ENCODE measurements at places on chromosomes 12 and 14.

DNA sequence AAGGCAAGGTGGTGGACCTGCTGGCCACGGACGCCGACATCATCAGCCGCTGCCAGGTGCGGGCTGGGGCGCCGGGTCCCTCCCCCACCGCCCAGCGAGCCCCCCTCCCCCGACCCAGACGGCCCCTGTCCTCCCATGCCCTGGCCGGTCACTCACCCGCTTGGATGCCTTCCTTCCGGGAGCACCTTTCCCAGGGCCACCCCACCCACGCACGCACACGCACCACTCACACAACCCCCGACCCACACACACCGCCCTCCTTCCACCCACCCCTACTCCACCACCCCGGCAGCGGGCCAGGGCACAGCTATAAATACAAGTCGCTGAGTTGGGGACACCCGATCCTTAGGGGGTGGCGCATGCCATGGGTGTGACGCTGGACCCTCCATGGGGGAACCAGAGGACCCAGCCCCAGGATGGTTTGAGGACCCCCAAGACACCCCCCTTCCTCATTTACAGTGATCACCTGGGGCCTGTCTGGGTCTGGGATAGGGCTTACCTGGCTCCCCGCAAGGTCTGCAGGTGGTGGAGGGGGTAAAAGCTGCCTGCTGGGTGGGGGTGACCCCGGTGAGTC is 465 bp downstream of the ADSS1 start:
- peak; percentile 38 for DNase-seq

DNA sequence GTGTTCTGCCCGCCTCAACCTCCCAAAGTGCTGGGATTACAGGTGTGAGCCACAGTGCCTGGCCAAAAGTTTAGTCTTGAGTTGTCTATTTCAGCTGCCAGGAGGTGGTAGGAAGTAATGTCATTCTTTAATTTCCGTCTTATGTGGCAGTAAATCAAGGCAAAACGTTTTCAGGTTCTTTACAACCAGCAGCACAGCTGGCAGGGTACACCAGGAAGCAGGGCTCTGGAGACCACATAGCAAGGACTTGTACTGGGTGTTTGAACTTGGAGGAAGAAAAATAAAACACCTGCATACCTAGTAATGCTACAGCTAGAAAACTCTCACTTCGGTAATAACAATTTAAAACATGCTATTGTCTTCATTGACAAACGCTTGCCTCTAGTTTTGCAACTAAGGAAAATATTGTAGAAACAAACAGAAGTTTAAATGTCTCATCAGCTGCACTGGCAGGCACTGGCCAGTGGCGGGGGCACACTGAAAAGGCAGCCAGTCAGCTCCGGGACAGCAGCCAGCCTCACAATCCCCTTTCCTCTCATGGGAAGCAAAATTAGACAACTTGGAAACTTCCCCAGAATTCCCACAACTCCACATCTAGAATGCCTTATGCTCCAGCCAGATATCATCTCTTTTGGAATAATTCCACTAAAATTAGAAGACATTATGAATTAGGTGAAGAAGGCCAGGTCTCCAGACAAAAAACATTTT is 72.2 kb downstream of the CLIP1 start:
- no peak for DNase-seq

- no peak for DNase-seq
Measured at GRCh38 chr12:43349863-43350262, 202.1 kb downstream of the ADAMTS20 start.

DNA sequence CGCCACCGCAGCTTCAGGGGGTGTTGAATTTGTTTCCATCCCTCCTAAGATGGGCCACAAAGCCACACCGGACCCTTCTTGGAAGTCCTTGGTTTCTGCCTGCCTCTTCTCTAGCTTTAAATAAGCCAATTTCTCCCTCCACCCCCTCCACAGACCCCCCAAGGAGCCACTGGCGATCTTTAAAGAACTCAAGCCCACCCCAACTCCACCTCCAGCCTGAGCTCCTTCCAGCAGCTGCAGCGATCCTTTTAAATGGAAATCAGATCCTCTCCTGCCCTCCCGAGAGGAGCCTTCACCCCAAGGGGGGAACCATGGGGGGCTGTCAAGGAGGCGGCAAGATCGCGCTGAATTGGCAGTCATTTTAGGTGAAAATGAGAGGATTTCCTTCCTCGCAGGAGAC is 133.1 kb downstream of the NCOR2 start:
- no peak for DNase-seq

GRCh38 chr12:125210104-125210755 is 145.0 kb downstream of the AACS start:
- DNase-seq = no peak

GRCh38 chr12:111045941-111046340 is 125.6 kb upstream of the MYL2 start:
- no peak for DNase-seq

DNA sequence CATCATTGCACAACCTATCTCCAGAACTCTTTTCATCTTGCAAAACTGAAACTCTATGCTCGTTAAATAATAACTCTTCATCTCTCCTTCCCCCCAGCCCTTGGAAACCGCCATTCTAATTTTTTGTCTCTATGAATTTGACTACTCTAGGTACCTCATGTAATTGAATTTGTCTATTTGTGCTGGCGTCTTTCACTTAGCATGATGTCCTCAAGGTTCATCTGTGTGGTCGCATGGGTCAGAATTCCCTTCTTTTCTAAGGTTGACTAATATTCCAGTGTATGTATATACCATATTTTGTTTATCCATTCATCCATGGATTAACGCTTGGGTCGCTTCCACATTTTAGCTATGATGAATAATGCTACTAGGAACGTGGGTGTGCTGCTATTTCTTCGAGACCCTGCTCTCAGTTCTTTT is 80.1 kb downstream of the PLXNC1 start:
- DNase-seq = no peak

DNA sequence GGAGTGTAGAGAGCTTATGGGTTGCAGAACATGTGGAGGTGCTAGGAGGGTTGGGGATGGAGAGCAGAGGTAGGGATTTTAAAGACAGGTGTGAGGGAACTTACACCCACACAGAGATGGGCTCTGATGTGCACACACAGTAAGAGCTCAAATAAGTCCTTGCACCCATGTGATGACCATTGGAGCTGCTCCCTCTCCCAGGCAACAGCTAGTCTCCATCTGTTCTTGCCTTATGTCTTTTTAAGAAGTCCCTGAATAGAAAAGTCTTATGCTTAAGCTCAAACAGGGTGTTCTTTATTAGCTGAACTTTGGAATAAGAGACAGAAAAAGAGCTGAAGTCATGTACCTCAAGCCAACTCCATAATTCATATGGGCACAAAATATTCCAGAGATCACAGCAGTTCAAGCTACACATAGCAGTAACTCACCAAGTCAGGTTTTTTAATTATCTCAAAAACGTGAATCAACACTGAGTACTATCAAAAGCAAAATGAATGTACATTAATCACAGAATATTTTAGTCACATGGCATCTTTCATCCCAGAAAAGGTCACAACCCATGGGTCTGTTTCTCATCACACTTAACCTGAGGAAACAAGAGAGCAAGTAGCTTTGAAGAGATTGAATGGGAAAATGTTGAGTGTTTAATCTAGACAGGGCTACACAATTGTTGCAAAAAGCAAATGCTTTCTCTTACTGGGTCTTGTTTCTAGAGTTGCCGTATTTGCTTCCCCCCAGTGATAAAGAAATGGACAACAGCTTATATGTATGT is 1513.6 kb upstream of the SEL1L start:
- DNase-seq = no peak

DNA sequence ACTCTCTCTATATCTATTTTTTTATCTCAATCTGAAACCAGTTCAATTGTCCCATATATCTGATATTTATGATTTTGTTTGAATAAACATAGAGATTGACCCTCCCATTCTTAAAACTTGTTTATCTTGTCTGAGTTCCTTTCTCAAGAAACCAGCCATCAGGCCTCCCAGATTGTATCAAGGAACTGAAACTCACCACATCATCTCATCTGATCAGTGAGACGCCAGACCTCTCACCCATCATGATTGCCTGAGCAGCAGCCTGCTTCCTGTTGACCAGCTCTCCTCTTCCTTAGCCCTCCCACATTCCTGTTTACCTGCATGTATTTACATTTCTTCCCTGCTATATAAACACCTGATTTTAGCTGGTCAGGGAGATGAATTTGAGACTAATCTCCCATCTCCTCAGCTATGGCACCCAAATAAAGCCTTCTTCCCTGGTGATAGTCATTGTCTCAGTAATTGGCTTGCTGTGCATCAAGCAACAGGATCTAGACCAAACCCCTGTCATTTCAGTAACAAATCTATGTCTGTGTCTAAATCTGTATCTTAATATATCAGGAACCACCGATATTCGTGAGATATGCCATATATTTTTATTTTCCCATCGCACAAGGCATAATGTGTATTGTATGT is 323.6 kb downstream of the TMTC2 start:
- DNase-seq = no peak

GRCh38 chr12:5771756-5772155 is 173.3 kb downstream of the ANO2 start:
- no peak for DNase-seq

- DNase-seq = no peak
Measured at GRCh38 chr12:67276421-67276820, 7.3 kb downstream of the CAND1 start.

DNA sequence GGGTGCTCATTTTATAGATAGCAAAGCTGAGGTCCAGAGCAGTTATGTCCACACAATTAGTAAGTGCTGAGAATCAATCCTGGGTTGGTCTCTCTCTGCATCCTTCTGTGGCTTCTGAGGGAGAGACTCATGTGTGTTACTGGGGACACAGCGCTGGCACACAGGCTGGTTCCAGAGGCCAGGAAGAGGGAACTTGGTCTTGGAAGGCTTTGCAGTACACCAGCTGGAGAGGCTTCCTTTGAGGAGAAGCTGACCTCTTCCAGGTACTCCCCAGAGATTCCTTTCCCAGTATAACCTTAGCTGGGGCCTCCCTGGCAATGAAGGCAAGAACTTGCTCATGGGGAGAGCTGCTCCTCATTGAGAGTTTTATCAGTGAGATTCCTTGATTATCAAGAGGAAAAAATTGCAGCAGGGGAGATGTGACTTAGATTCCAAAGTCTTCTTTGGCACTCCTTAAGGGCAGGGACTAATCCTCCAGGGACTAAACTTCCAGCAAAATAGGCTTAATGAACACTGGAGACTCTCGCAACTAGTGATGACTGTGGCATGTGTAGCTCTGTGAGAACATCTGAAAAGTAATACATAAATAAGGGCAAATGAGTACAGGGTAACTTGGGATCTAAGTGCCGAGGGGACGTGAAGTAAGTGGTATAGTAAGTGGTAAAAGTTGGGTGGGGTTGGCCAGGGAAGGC is 13.9 kb upstream of the KRT80 start:
- DNase-seq = no peak

- DNase-seq = no peak
Measured at GRCh38 chr12:103457471-103457870, 38.3 kb downstream of the C12orf42 start.

GRCh38 chr12:24244801-24245200 is 295.3 kb upstream of the SOX5 start:
- no peak for DNase-seq

- DNase-seq = no peak
Measured at GRCh38 chr14:71485833-71486232, 446.4 kb upstream of the RGS6 start.

DNA sequence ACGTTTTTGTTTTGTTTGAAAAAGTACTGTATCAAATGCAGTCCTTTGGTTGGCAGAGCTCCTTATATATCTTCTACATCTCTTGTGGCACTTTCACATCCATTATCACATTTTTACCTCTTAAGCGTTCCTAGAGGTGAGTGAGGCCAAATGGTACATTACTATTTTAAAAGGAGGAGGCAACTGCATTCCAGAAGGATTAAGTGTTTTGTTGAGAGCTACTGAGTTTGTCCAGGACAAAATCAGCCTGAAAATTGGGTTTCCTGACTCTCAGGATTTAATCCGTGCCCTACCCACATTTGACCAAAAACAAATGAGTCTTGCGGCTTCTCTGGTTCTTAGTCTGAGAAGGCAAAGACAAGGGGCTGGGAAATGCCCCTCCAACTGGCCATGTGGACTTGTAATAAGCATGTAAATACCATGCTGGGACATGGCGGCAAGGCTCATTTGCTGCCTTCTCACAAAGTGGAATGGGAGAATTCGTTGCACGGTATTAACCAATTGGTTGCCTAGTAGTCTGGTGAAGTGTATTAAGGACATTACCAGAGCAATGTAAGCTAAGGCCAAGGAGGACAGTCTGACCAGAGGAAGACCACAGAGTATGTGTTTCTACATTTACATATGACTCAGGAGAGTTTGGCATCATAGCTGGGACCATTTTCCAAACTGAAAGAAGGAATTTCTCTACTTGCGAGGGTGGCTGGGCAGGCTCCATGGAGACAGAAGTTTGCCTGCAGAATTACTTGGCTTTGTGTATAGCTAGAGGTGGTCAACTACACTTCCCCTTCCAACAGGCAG is 175.8 kb upstream of the PLXNC1 start:
- no peak for DNase-seq

DNA sequence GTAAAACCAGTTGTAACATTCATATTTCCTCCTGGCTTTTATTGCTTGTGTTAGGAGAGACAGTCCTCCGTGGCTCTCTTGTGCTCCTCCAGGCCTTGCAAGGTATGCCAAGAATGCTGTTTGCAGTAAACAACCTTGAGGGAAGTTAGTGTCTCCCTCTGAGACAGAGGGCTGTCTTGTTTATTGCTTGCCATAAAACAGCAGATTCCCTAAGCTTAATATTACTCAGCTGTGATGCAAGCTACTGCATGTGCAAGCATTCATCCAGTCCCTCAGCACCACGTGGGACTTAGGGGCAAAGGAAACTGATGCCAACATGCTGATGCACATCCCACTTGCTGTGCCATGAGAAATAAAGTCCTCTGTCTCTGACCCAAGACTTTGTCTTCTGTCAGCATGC is 6.6 kb downstream of the POMT2 start:
- DNase-seq = no peak

- no peak for DNase-seq
Measured at GRCh38 chr14:57022608-57023007, 212.3 kb upstream of the OTX2 start.

DNA sequence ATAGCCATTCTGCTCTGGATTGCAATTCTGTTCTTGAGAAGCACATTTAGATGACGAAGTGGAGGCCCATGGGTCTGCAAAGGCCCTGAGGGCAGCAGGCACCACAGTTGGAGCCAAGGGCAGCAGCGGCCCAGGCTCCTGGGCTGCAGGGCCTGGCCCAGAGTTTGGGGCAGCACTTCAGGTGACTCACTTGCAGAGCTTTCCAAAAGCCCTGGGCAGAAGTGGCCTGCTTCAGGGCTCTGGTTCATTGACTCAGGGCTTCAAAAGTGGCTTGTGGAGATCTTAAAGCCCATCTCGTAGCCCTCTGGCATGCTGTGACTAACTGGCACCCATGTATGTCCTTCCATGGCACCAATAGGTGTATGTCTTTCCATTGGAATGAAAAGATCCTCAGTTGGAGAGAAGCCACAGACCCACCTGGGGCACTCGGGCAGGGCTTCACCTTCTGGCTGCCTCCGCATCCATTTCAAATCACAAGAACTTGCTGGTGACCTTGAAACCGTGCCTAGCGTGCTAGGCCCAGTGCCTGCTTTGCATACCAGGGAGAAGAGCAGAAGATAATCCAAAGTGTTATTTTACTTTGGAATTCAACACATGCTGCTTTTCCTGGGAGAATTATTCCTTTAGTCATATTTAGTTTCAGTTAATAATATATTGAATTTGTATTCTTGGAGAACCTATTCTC is 106.7 kb downstream of the PRMT8 start:
- DNase-seq = no peak

Data from A549 (cell line).